ENCODE measurements at places on chromosomes 2 and 18. TPM values are rescaled to one million over a fixed set of nuclear protein-coding genes. Genes with fewer than 3 reads are reported as not detected.

ZNF516 gene
- 18.9 TPM for total RNA-seq

DNA sequence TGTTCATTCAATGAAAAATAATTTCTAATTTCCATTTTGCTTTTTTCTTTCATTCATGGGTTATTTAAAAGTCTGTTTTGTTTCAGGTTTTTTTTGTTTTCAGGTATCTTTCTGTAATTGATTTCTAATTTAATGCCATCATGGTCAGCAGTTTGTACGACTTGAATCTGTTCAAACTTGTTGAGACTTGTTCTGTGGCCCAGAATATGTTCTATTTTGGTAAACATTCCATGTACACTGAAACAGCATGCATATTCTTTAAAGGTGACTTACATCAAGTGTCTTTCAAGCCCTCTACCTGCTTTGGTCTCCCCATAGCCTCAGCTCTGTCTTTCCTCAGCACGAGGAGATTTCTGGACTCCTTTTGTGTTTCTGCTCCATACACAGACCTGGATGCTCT is 49.1 kb downstream of the CYP1B1 start:
- no peak for DNase-seq

DNA sequence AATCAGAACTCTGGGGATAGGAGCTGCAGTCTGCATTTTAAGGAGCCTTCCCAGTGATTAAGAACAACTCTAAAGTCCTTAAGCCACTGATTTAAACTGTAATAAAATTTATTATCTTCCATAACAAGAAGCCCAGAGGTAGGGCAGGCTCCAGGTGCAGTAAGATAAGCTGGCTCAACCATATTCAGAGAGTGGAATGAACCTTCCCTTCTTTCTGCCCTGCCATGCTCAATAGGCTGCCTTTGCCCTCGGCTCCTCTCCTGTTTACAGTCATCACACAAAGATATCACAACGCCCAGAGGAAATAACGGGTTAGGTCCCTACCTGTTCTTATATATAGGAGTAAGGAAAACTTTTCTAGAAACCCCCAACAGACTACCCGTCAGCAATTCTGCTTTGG is 90.5 kb upstream of the CDCA7 start:
- DNase-seq = no peak

GRCh38 chr2:2621855-2622254 is 290.8 kb upstream of the MYT1L start:
- no peak for DNase-seq
